ENCODE measurements at places on chromosomes 6 and 20.

DNA sequence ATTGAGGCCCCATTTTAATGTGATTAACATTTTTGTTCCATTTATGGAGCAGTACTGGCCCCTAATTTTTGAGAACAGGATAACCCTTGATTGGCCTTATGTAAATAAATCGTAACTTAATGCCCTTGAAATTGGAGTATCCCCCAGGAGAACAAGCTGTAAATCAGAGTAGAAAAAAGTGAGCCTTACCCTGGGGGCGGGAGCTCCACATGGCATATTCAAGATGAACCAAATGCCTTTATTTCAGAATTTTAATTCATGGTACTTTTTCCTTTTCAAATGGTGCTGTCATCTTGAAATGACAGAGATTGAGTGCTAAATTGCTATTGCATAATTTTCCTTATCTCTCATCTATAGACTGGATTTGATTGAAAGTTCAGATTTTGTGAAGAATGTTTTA lies 809.5 kb upstream of the FLRT3 start:
- no peak for DNase-seq

- DNase-seq, result no peak
Measured at GRCh38 chr6:53161481-53162009, 12.9 kb upstream of the GCM1 start.

- no peak for DNase-seq
Measured at GRCh38 chr20:2316847-2317495, 21.2 kb downstream of the TGM3 start.

DNA sequence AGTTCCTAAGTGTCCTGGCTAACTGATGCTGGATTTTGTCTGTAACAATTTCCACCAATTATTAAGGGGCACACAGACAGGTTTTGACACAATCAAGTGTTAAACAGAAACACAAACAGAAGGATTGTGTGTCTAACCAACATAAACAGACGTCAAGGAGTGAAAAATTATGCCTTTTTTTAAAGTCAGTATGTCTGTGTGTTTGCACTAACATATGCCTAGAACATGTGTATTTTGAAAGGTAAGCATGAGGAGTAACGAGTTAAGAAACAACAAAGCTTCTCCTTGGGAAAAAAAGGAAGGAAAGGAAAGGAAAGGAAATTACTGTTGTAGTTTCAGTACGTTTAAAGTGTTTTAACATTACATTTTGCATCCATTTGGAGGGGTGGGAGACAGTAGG lies 466.3 kb upstream of the ID4 start:
- DNase-seq, result no peak

GRCh38 chr6:39085129-39085797 lies 29.7 kb downstream of the SAYSD1 start:
- DNase-seq, result no peak

DNA sequence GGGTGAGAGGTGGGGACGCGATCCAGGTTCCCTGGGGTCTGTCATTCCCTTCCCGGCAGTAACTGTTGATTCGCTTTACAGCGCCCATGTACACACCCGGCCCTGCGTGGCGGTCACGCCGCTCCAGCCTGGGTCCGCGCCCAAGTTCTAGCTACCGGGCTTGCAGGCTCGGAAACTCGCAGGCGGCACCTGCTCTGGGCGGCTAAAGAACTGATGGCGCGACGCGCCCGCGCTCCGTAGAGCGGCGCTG lies 1.4 kb upstream of the POU3F2 start:
- no peak for DNase-seq

DNA sequence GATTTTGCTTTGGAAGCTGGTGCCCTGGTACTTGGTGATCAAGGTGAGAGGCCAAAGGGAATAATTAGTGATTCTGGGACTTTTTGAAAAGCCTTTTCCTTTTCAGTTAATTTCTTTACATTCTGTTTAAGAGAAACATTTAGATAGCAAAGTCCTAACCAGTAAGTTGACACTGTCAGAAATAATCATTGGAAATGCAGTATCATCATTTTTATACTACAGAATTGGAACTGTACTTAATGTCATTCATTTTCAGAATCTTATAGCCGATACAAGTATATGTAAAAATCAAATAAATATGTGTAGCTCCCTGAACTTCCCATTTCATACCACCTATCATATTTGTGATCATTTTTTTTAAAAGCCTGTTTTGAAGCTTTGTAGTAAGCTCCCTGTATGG lies 27.5 kb downstream of the MCM8 start:
- DNase-seq, result no peak

GRCh38 chr6:16676376-16676775 lies 84.9 kb downstream of the ATXN1 start:
- DNase-seq, result no peak

DNA sequence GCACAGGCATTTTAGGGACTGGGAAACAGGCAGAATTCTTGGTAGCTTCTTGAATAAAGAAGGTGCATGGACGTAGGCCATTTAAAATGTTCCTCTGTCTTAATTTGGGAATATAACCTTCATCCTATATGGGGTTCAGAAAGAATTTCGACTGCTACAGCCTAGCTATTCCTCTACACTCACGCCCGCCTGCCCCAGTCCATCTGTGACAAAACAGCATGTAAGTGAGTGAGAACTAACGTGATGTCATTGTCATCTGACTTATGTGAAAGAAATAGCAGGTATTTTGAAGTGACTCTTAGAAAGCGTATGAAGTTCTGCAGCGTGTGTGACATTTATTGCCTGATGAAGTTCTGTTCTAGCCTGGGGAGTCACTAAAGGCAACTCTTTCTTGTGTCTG lies 52.2 kb upstream of the SLC22A1 start:
- no peak for DNase-seq

- no peak for DNase-seq
Measured at GRCh38 chr6:11386323-11386722, 151.2 kb upstream of the TMEM170B start.

- DNase-seq, result no peak
Measured at GRCh38 chr6:144675231-144675861, 390.2 kb downstream of the UTRN start.

GRCh38 chr6:79202556-79202955 lies 31.9 kb downstream of the HMGN3 start:
- DNase-seq, result no peak

GRCh38 chr6:16355238-16355637 lies 116.9 kb downstream of the GMPR start:
- no peak for DNase-seq

GRCh38 chr20:12605751-12606150 lies 403.0 kb upstream of the SPTLC3 start:
- DNase-seq, result no peak

DNA sequence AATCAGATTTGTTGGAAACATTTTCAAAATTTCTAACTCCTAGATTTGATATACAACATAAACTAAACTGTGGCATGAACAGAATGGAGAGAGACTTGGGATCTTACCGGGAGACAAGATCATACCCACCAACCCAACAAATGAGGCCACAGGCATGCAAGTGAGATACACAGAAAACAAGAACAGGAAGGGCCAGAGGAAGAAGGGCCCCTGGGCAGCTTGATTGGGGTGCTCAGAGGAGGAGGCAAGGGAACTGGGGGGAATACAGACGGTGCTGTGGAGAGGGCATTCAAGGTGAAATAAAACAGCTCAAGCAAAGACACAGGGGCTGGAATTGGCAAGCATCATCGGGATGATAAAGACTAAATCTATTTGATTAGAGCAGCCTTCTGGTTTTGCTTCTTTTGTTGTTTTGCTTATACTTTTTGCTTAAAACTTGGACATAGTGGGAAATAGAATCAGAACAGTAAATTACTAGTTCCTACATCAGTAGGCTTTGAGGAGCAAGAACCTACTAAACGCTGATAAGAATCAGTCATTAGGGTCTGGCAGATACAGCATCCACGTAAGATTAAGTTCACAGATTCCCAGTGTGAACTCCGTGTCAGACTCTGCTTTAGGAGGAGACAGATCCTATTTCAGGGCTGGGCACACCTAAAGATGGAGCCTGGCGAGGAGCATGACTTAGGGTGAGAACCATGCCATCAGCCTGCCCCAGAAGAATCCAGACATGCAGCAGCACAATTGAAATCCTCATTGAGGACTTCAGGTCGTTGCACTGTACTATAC lies 3.5 kb upstream of the RAMACL start:
- no peak for DNase-seq

GRCh38 chr20:9019833-9020232 lies 49.1 kb upstream of the PLCB4 start:
- no peak for DNase-seq

DNA sequence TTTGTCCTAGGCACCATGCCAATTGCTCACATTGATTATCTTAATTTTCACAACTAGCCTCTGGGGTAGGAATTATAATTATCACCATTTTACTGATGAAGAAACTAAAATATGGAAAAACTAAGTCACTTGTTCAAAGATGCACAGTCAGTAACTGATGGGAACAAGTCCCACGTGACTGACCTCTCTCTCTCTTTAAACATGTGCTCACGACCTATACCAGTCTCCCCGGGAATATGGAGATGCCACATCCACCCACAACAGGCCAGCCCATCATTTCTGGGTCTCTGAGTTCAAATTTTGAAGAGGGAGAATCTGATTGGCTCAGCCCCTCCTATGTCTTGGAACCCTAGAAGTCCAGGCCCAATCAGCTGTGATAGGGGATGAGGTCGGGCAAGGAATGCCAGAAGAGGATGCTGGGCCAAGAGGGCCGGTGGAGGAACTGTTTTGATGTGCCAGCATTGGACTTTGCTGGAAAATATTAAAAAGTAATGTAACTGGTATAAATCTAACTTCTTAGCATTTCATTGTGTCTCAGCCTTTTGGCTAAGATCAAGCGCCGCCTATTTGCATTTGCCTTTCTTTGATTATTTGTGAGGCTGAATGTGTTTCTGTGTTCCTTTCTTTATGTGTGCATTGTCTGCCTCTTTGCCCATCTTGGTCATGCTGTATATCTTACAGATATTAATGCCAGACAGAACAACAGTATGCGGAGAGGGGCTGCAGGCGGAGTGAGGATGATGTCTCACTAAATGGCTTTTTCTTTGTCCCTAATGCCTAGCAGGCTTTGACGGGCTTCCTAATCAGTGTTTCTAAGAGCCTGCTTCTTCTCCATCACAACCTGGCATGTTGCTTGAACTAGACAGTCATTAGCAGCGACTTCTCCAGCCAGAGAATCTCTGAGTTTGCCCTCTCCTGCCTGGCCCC lies 126.6 kb downstream of the VEGFA start:
- no peak for DNase-seq

DNA sequence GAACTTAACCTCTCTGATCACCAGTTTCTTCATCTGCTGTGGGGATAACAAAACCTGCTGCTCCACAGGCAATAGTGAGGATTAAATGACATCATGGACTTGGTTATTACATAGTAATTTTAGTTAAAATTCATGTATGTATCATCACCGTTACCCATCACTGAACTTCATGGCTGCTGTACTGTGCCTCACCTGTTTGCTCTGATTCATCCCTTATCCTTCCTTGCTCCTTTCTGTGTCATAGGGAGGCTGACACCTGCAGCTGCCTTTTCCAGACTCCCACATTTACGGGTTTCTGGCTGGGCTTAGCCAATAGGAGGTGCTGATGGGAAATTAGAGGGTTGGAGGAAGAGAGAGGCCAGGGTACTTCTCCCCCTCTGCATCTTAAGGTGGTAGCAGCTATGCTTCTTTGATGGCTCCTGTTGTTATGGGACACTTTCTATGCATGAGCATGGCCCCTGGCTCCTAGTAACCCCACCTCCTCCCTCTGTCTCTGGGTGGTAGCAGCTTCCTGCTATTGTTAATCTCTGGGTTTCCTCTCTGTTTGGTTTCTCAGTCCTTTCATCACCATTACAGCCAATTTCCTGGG lies 332.1 kb downstream of the DHX35 start:
- no peak for DNase-seq

GRCh38 chr6:14974372-14974771 lies 271.5 kb upstream of the JARID2 start:
- no peak for DNase-seq

GRCh38 chr6:146884728-146885127 lies 286.0 kb downstream of the ADGB start:
- no peak for DNase-seq

GRCh38 chr20:62980380-62980960 lies 26.3 kb downstream of the BHLHE23 start:
- no peak for DNase-seq

DNA sequence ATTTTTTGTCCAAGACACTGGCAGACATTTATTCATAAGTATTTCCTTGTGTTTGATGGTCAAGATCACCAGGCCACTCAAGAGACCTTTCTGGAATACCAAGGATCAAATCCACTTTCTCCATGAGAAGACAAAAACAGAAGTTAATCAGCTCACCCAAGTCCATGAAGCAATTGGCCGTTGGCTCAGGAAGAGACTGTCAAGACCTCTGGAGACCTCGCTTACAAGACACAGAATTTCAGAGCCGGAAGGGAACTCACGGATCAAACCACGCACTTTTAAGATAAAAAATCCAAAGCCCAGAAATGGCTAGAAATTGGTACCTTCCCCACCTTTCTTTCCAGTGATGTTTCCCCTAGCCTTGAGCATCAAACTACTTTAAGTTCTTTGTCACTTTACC lies 3.3 kb downstream of the TRERF1 start:
- DNase-seq, result no peak

- DNase-seq, result no peak
Measured at GRCh38 chr6:2158596-2159271, 86.7 kb downstream of the GMDS start.

DNA sequence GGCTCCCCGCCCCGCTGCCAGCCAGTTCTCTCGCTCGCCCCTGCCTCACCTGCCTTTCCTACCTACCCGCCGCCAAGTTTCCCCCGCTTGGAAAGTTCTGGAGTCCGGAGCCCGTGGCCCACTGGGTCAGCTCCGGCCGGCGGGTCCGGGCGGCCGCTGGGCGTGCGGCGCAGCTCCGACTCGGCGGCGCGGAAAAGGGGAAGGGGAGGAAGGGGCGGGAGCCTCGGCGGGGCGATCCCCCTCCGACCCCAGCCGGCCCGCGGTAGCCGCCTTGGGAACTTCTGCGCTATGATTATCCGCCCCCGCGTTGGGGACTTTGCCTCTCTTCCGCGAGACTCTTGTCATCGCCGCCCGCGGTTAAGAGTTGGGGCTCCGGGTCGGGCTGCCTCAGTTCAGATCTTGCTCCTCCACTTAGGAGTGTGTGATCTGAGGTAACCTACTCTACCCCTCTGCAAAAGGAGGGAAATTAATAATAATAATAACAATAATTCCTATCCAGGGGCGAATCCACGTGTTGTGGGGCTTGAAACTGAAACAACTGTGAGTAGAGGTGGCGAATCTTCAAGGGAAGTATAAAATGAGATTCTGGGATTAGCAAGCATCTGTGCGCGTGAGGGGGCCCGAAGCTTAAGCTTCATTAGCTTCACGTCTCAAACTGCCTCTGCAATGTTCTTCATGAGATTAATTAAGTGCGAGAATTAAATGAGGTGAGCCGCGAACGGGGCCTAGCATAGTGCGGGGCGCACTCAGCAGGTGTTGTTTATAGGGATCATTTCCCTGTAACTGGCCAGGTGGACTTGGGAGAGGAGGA lies 30.8 kb downstream of the SF3B5 start:
- no peak for DNase-seq

GRCh38 chr6:87925373-87926060 lies 122.1 kb upstream of the SPACA1 start:
- no peak for DNase-seq

- no peak for DNase-seq
Measured at GRCh38 chr20:44728801-44729443, 13.8 kb downstream of the CCN5 start.
